Right lobe of liver (tissue), 6 donors: ENCODE measurements at places on chromosomes 16 and 17. TPM values are rescaled to one million over a fixed set of nuclear protein-coding genes. Genes with fewer than 3 reads are reported as not detected.

DNA sequence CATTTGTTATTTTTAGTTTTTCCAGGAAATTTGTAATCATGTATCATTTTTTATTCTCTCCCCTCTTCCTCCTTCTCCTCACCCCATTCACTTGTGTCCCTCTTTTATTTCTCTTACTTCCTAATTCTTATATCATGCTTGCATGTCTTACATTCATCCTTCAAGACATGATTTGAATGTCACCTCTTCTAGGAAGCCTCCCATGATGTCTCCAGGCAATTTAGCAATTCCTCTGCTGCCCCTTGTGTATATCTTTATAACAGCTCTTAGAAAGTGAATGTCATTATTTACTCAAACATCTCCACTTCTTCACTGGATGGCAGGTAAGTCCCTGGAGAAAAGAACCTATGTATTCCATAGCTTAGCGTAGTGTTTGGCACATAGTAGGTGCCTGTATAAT, 7.8 kb downstream of the HNF1B start:
- DNase-seq, result no peak

GRCh38 chr16:81696961-81697615, 82.0 kb upstream of the PLCG2 start:
- peak; percentile 71 for DNase-seq

The PLK1 gene
- total RNA-seq, result 0.61 TPM

The TSPOAP1 gene
- 0.87 TPM for total RNA-seq

DNA sequence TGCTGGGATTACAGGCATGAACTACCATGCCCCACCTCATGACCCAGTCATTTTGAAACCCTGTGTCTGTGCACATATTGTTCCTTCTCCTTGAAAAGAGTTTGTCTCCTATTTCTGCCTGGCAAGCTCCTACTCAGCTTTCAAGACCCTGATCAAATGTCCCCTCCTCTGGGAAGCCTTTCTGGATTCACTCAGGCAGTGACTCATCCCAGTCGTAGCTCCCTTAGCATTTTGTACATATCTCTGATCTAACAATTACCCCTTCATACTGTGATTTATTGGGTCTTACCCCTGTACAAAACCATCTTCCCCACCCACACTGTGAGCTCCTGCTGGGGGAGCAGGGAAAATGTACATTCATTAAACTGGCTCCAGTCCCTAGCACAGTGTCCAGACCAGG, 18.1 kb upstream of the ABCC12 start:
- DNase-seq, result no peak

DNA sequence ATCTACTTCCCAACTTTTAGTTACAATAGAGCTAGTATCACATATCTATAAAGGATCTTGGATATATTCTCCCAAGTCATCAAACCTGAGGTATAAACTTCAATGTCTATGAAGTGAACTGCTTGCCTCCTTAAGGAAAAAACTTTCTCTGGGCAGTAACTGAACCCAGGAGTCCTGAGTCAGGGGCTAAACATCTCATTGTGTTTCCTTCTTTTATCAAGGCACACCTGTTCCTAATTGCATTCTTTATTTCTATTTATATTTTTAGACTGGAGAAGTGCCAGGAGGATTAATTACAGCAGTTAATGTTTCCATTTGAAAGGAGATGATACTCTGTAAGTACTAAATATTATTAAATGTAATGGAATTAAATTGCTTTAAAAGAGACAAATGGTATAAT, 98.6 kb downstream of the CDH8 start:
- DNase-seq, result no peak

The OTOP2 gene
- not detected for total RNA-seq

GRCh38 chr17:12310811-12311210, 290.1 kb downstream of the MAP2K4 start:
- no peak for DNase-seq

DNA sequence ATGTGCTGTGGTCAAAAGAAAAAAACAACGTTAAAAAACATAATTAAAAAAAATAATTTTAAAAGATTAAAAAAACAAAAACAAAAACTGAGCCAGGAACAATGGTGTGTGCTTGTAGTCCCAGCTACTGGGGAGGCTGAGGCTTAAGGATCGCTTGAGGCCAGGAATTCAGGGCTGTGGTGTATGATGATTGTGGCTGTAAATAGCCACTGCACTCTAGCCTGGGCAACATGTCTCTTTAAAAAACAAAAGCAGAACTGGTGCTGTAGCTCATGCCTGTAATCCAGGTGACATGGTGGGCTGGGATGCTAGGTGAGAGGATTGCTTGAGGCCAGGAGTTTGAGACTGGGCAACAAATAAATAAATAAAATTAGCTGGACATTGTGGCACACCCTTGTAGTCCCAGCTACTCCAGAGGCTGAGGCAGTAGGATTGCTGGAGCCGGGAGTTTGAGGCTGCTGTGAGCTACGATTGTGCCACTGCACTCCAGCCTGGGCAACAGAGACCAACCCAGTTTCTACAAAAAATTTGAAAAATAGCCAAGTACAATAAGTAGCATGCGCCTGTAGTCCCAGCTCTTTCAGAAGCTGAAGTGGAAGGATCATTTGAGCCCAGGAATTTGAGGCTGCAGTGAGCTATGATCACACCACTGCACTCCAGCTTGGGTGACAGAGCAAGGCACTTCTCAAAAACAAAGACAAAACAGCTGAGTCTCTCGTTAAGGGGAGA, 43.6 kb downstream of the NFATC3 start:
- DNase-seq, result no peak

DNA sequence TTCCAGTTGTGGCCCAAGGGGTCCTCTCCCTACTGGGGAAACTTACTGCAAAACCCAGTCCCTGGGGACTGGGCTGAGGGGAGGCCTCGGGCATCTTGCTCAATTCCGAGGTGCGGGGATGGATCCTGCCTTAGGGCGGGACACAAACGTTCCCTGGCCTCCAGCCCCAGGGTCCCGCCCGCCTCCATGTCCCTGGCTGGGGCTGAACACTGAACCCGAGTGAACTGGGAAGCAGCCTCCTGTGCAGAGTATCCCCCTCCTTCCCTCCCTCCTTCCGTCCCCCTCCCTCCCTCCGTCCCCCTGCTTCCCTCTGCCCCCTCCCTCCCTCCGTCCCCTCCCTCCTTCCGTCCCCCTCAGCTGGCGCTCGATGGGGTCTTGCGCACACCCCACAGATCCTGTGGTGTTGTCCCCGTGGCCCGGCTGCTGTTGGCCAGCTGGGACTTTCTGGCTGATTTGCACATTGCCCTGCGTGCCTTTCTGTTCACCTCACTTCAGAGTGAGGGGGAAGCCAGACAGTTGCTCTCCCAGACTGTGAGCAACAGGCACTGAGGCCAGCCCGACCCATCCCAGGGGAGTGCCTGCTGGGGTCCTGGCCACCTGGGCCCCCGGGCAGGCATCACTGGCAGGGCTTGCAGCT, 5.5 kb downstream of the TRAF7 start:
- peak; percentile 76 for DNase-seq

- DNase-seq, result peak; percentile 85
These were observed 13.2 kb downstream of the ATP5PD start for GRCh38 chr17:75033346-75034235.

- no peak for DNase-seq
These were observed 28.5 kb downstream of the CLEC3A start for GRCh38 chr16:78050734-78051400.

- DNase-seq, result peak; percentile 56
These were observed 4.0 kb upstream of the ZNF267 start for GRCh38 chr16:31869511-31870201.

- DNase-seq, result no peak
These were observed 62.3 kb downstream of the TMEM100 start for GRCh38 chr17:55660178-55660886.

The NPIPB4 gene
- total RNA-seq, result 47.2 TPM

The CLEC10A gene
- 0.86 TPM for total RNA-seq

DNA sequence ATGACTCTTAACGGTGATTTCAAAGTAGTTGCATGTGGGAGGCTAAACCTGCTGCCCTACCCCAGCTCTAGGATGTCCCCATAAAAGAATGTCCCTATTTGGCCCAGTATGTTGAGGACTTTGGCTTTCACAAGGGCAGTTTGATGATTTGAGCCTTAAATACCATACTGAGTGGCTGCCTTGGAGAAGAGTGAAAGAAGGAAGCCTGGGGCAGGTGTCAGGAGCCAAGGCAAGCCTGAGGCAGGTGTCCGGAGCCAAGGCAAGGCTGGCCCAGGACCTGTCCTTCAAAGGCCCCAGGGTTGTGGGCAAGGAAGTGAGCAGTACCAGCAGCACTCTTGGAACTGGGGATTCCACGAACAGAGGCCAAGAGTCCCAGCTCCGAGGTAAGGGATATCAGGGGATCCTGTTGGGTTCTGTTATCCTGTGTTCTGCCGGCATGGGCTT, 18.6 kb downstream of the ST6GALNAC2 start:
- DNase-seq, result no peak

GRCh38 chr17:28404812-28405570, 1.0 kb downstream of the SLC46A1 start:
- peak; percentile 94 for DNase-seq

The SMTNL2 gene
- not detected for total RNA-seq

DNA sequence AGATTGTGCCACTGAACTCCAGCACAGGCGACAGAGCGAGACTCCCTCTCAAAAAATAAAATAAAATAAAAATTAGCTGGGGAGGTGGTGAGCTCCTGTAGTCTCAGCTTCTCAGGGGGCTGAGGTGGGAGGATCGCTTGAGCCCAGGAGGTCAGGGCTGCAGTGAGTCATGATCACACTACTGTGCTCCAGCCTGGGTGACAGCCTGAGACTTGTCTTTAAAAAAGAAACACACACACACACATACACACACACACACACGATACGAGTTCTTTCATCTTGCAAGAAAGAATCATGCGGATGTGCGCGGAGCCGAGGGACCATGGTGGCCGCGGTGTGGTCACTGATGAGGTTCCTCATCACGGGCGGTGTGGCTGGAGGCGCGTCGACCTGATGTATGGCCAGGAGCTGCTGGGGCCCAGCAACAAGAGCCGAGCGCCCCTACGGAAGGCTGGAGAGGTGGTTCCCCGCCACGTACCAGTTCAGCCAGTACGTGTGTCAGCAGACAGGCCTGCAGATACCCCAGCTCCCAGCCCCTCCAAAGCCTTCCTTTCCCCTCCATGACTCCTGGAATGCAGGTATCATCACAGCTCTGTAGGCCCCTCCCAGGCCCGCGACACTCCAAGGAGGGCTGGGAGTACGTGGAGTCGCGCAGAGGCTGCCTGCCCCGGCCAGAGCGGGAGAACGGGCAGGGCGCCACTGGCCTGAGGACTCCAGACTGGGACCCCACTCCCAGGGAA, 20.7 kb downstream of the NXN start:
- no peak for DNase-seq

DNA sequence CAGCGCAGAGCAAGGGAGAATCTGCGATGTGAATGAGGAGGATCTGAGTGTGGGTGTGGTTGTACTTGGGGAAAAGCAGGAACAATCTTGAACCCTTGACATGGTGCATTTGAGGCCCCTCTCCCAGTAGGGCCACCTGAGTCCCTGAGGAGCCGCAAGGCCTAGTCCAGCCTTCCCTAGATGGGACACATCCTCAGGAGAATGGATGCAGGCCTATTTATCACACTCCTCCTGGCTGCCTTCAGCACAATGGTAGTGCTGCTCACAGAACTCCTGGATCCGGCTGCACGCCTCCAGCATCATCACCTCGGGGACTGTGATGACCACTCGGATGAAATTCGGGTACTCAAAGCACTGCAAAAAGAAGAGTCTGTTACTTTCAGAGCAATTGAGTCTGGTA, 9.0 kb downstream of the TAT start:
- DNase-seq, result no peak

The DDX28 gene
- 6.1 TPM for total RNA-seq

GRCh38 chr16:24132048-24132796, 123.9 kb upstream of the CACNG3 start:
- DNase-seq, result no peak

The RASD1 gene
- 230 TPM for total RNA-seq

- no peak for DNase-seq
These were observed 321.7 kb downstream of the C16orf95 start for GRCh38 chr16:86995456-86995855.

The CCL7 gene
- not detected for total RNA-seq

- no peak for DNase-seq
These were observed 6.0 kb upstream of the IGFBP4 start for GRCh38 chr17:40437095-40437732.

GRCh38 chr16:88339930-88340754, 42.6 kb upstream of the ZNF469 start:
- DNase-seq, result no peak

GRCh38 chr16:17382514-17382913, 88.2 kb downstream of the XYLT1 start:
- no peak for DNase-seq

GRCh38 chr17:38532451-38532850, 73.3 kb downstream of the SRCIN1 start:
- no peak for DNase-seq

GRCh38 chr17:64385187-64386083, 5.2 kb downstream of the PECAM1 start:
- DNase-seq, result no peak

- no peak for DNase-seq
These were observed 156.3 kb downstream of the CDRT15L2 start for GRCh38 chr17:20735796-20736195.

DNA sequence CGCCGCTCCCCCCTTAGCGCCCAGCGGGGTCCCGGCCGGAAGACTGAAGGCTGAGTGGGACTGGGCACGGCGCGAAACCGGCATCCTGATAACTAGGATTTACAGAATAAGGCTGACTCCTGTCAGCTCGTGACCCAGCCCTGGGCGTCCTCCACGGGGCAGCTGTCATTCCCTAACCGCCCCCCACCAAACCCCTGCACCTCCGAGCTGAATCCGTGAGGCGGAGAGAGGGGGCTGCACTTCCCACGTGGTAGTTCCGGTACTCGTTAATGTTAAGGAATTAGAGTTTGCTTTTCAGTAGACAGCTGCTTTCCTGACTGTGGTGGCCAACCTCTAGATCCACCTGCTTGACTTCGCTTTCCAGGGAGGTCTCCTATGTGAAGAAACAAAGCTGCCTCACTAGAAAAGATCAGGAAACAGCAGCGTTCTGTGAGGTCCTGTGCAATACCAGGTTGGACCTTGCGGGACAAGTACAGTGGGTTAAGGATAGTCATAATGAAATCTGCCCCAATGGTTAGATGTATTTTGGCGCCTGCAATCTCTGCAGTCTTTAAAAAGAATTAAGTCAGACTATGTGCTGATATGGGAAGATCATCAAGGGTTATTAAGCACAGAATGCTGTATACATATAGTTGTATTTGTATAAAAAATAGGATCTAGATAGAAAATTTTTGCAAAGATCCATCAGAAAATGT, 1.1 kb upstream of the WBP2 start:
- no peak for DNase-seq

DNA sequence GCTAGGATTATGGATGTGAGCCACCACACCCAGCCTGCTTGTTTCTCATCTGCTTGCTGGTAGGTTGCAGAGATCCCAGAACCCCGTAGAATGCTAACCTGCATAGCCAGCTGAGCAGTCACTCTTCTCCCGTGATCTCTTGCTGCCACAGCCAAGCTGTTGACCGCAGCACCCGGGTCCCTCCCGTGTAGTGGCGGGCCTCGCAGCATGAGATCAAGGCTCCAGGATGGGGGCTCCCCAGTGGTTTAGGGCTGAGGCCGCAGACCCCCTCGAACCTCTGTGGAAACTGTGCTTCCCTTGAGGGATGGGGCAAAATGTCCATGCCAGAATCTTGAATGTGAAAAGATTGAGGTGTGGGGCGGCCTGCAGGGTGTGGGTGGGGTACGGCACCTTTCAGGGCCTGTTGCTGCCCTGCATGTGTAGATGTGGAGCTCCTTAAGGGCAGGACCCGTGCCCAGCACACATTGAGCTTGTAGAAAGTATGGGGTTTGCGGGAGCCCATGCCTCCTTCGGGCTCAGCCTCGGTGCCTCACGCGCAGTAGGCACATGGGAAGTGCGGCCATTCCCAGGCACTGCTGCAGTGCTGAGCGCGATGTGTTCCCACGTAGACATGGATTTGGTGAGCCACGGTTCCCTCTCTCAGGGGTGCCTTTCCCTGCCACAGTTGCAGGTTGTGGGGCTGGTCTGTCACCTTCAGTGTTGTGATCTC, 99.9 kb downstream of the BANP start:
- DNase-seq, result no peak
